Immature natural killer cell (primary cell): ENCODE measurements at places on chromosomes 13 and 19.
A peak's percentile ranks its signal among the peaks of the same experiment; 100 is the strongest.

DNA sequence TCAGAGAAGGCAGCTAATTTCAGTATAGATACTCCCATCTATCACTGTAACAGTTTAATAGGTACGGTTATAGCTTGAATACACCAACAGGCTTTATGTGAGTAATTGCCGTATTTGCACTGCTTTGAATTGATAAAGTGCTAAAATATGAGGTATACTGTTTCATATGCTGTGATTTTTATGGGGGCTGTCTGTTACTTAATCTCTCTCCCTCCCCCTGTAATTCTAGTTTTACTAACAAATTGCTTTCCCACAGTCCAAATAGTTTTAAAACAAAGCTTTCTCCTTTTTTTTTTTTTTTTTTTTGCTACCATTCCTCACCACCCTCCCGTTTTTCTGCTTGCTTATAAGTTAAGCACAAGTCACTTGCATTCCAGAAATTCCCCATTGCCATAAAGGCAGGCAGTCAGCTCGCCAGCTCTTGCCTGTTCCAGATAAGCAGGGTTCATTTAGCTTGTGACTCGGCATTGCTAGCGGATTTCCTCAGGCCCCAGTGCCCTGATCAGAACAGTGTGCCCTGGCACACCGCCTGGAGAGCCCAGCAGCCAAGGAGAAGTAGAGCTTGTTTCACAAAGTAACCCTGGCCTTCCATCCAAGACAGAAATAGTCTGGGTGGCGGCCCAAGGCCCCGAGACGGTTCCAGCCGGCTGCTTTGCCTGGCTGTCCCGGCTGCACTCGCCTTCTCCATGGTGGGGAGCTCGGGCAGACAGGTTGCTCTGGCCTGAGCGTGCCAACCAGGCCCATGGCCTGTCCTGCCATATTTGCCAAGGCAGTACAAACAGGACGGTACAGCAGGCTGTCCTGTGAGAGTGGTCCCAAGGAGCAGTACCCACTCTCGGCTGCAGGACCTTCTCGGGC is 43.5 kb upstream of the NPAS1 start:
- no peak for DNase-seq

DNA sequence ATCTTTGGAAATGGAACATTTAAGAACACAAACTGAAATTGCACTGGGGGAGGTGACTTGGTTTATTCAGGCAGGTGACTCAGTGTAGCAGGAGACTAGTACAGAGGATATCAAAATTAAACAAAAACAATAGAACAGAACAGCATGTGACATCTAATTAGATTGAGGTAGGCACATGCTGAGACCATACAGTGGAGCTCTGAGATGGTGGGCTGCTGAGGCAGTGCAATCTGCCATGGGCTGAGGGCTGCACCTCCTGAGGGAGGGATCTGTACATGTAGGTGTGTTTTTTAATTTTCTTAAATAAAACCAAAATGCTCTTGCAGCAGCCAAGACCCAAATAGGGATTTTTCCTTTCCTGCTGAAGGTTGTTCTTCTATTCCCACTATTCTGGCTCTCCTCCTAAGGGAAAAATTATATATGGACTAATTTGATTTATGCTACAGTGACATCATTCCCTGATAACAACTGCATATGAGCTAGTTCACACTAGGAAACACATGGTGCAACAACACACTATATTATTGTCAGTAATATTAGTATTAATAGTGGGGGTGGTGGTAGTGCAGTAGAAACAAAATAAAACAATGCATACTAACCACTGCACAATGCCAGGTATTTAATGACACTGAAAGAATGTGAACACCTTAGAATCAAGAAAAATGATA is 48.0 kb downstream of the LNX2 start:
- no peak for DNase-seq

GRCh38 chr13:38693641-38694040 is 6.8 kb downstream of the FREM2 start:
- no peak for DNase-seq

DNA sequence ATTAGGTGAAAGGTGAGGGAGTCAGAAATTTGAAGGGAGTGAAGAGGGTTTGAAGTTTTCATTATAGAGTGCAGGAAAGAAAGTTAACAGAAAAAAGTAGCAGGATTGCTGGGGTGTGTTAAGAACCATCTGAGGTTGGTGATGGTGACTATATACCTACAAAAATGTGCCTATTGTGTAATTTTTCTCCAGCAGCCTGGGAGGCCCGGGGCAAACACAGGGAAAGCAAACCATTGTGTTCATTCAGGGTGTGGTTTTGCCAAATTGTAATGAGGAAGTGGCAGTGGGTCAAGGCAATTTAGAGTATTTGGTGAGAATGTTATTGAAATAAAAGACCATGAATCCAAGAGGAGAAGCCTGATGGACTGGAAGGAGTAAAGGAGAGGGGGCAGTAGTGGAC is 8.2 kb upstream of the SUCLA2 start:
- no peak for DNase-seq

DNA sequence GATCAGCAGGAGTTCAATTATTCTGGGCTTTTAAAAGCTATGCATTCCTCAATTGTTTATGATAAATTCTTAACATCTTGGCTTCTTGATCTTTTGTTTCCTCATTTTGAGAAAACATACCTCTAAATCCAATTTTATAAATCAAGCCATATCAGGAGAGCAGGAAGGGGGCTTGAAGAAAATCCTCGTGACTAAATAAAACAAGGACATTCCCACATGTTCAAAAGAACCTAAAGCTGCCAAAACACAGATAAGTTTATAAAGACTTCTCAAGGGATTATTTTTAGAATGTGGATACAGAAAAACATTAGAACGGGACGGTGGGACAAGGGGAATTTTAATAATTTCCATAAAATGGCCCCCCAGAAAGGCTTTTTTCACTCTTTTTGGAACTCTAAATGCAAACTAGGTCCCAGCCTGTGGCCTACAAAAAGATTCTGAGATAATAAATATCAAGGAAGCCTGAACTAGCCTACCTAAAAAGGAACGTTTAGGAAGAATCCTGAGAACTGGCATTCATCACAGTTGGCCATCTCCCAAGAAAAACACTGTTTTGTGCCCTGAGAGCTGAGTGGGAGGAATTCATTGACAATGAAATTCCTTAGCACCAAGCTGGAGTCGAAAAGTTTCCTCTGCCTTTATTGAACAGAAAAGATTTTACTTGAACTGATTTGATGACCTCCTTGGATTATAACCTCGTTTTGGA is 30.1 kb downstream of the ZAR1L start:
- DNase-seq: no peak

DNA sequence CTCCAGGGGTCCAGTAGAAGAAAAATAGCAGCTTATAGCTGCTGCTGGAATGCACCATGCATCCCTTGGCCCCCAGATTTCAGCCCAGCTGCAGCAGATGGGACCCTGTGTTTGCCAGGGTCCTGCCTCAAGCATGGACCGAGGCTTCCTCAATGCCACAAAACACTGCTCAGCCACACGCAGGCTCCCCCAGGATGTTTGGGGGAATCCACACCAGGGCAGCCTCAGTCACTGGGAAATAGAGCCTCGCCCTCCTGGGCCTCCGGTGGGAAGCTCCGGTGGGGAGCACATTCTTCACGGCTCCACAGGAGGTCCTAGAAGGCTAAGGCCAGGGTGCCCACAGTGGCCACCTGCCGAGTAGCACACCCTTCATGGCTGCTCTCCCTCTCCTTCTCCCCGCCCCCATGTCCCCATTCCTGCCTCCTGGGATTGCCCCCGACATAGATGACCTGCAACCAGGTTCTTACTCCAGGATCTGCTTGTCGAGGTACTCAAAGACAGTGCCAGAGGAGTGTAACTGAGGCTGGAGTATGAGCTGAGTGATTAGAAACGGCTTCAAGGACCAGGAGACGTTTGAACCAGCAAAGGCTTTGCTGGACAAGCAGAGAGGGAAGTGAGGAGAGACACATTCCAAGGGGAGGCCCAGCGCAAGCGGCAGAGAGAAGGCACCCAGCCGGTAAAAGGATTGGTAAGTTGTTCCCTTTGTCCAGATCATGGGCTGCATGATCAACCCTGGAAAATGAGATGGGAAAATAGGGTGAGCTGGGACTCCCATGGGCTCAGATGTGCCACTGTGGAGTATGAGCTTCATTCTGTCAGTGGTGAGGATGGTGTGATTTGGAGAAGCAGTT is 110.7 kb upstream of the UQCRFS1 start:
- DNase-seq: no peak

- DNase-seq: no peak
Measured at GRCh38 chr19:32457571-32458158, 52.1 kb downstream of the DPY19L3 start.

DNA sequence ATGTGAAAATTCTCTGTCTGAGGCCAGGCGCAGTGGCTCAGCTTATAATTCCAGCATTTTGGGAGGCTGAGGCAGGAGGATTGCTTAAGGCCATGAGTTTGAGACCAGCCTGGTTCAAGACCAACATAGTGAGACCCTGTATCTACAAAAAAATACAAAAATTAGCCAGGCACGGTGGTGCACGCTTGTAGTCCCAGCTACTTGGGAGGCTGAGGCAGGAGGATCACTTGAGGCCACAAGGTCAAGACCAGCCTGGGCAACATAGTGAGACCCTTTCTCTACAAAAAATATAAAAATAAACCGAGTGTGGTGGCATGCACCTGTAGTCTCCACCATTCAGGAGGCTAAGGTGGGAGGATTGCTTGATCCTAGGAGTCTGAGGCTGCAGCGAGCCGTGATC is 2.2 kb upstream of the FCGBP start:
- DNase-seq: no peak

DNA sequence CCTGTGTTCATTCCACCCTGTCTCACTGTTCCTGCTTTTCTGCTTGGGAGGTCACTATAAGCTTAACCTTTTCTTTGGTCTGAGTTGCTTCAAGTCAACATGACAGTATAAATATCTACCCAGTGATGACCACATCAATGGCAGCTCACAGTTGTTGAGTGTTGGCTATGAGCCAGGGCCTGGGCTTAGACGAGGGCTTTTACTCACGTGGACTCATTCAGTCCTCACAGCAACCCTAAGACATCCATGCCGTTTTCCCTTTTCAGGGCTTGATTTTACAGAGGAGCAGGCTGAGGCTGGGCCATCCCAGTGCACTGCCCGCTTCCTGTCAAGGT is 10.2 kb upstream of the CCDC97 start:
- no peak for DNase-seq

- DNase-seq: no peak
Measured at GRCh38 chr19:6222884-6223283, 56.9 kb downstream of the MLLT1 start.

- no peak for DNase-seq
Measured at GRCh38 chr13:27403203-27403678, 21.2 kb upstream of the GTF3A start.

GRCh38 chr13:108933061-108933460 is 303.6 kb downstream of the MYO16 start:
- DNase-seq: no peak

GRCh38 chr13:96741779-96742178 is 252.5 kb downstream of the OXGR1 start:
- no peak for DNase-seq

DNA sequence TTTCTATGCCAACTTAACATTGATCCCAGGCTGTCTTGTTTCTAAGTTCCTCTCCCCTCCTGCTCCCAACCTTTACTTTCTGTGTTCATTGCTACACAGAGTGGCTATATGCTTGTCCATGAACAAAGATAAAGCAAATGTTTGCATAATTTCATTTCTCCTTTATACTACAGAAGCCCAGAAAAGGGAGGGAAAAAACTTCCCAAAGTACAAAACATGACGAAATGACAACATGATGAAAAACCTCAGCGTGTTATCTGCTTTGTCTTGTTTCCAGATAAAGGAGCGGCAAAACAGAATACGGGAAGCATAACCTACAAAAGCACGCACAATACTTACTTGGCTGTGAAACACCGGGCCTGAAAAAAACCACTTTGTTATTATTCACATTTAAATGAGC is 336.8 kb downstream of the DNAJC15 start:
- no peak for DNase-seq

- DNase-seq: no peak
Measured at GRCh38 chr19:20664901-20665781, 3.8 kb upstream of the ZNF626 start.

DNA sequence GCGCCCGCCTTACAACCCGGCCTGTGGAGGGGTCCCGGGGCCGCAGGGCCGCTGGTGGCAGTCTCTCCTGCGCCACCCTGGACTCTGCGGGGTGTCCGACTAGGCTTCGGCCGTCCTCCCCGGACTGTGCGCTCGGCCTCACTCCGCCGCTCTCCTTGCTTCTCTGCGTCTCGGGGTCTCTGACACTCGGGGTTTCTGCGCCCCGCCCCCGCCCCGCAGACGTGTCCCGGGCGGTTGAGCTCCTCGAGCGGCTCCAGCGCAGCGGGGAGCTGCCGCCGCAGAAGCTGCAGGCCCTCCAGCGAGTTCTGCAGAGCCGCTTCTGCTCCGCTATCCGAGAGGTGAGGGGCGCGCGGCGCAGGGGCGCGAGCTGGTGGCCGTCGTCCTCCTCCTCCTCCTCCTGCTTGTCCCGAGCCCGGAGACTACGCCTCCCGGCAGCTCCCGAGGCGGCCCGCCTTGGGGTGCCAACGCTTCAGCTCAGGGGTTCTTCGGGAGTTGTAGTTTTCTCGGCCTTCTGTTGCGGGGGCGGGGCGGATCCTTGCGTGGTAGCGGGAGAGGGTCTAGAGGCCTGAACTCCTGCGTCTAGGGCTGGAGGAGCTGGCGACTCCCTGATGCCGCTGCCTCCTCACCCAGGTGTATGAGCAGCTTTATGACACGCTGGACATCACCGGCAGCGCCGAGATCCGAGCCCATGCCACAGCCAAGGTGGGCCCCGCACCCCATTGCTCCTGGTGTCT is 627 bp downstream of the LIN7B start:
- no peak for DNase-seq

GRCh38 chr13:101942535-101943157 is 459.2 kb downstream of the FGF14 start:
- no peak for DNase-seq

- peak; percentile 64 for DNase-seq
Measured at GRCh38 chr13:46403851-46404732, 17.0 kb upstream of the RUBCNL start.

DNA sequence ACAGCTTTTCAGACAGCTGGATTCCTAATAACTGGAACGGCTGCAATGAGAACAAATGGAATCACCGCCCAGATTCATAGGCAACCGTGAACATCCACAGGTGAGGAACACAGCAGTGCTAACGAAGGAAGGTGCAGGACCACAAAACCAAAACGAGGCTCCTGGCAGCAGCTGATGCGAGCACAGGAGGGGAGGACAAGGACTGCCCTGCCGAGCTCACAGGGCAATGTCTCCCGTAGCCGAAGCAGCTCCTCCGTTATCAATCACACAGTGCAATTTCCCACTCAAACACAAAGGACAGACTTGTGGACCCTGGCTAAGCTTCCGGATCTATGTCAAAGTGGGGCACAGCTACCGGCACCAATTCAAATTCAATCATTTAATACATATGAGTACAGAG is 70.6 kb downstream of the STK24 start:
- no peak for DNase-seq

DNA sequence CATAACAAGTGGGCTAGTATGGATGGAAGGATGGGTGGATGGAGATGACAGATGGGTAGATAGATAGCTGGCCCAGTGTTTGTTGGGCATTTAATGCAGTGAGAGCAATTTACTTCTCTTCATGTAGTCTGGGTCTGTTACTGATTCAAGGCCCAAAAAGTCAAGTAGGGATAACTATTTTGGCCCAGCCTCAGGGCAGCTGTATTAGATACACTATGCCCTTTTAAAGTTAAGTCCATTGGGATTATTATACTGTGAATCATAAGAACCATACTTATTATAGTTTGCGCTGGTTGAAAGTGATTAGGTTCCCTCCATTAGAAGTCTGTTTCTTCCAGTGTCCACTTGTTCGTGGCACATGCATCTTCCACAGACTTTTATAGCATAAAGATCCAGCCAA is 4.7 kb downstream of the ITGBL1 start:
- no peak for DNase-seq
